ENCODE measurements at places on chromosomes 3 and 15. TPM values are rescaled to one million over a fixed set of nuclear protein-coding genes. Genes with fewer than 3 reads are reported as not detected.

Gene GHRL
- 0.36 TPM for total RNA-seq

Gene DNAH12
- 0.05 TPM for total RNA-seq

Gene TRIM42
- total RNA-seq = not detected

Gene GOLGA8R
- 2.1 TPM for total RNA-seq

Gene CILP
- 0.05 TPM for total RNA-seq
